B cell (primary cell): ENCODE measurements at places on chromosomes 6 and 20. TPM values are rescaled to one million over a fixed set of nuclear protein-coding genes. Genes with fewer than 3 reads are reported as not detected.
A peak's percentile ranks its signal among the peaks of the same experiment; 100 is the strongest.

GRCh38 chr6:41439524-41440418 lies 104.4 kb downstream of the NCR2 start:
- DNase-seq, result peak; percentile 79

DNA sequence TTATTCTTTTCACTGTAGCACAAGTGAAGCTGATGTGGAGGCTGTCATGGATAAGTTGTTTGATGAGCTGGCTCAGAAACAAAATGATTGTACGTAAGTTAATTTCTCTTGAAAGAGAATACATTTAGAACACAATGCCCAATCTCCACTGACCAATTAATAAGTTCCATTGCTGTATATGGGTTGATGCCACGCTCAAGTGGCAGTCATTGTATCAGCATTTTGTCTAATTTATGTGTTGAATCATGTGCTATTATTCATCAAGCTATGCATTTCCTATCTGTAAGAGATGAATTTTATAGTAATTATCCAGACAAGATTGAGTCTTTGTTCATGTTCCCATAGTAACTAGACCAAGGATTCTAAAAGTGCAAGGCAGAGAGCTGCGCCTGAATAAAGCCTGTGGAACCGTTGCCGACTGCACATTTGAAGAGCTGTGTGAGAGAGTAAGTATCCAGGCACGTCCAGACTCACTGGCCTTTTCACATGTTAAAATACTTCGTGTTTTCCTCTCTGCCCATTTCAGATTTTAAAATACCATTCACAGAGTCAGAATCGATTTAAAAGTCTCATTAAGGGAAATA lies 83.8 kb upstream of the FOXO3 start:
- no peak for DNase-seq

DNA sequence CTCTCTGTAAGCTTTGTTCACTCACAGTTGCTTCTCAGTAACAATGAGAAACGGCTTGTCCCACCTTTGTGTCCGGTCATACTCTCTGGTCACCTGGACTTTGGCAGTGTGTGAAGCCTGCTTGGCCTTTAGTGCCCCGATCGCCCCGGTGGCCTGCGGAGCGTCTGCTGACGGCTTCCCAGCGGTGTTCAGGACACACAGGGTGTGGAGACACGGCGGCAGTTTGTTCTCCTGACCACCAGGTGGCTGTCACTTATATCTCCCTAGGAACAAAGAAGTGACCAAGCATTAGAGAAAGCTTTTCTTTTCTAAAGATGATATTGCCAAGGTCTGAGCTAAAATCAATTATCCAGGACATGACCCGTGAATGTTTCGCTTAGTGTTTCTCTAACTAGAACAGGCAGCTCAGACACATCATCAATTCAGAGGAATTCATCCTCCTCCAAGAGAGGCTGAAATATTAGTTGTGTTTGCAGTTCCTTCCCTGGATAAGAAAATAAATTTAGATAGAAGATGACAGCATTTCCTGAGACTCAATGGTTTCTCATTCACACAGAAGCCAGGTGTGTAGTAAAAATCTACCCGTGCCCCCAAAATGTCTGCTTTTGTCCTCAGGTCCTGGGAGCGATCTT lies 167.4 kb upstream of the THBS2 start:
- no peak for DNase-seq

DNA sequence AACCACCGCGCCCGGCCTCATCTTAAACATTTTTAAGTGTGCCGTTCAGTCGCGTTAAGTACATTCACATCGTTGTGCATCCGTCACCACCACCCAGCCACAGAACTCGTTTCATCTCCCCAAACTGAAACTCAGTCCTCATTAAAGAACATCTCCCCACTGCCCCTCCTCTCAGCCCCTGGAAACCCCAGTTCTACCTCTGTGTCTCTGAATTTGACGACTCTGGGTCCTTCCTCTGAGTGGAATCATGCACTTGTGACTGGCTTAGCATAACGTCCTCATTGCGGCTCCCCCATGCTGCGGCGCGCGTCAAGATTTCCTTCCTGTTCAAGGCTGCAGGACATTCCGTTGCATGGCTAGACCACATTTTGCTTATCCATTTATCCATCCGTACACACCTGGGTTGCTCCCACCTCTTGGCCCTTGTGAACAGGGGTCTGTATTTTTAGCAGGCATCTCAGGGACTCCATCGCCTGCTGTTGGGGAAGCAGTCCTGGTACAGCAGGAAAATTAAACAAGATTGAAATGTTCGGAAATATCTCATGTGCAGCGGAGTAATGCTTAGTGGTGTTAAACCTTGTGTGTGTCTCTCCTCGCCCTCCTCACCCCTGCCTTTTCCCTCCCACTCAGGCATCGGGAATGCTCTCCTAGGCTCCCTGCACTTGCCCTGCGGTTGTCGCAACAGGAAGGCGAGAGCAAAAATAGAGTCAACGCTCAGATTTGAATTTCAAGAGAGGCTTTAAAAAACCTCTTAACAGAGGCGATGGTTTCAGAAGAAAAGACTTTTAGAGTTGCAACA lies 127.9 kb downstream of the PXDC1 start:
- DNase-seq, result no peak

Gene OXT
- 1.4 and 1.7 TPM in 2 replicates for total RNA-seq

- DNase-seq, result no peak
Measured at GRCh38 chr6:135240711-135241110, 59.6 kb downstream of the MYB start.

Gene SPINT4
- total RNA-seq, result not detected in 2 replicates

Gene LRRC73
- total RNA-seq, result 0.99 and 1.2 TPM in 2 replicates

- no peak for DNase-seq
Measured at GRCh38 chr6:44622555-44622954, 235.0 kb downstream of the CDC5L start.

Gene LY6G6D
- total RNA-seq, result not detected in 2 replicates

DNA sequence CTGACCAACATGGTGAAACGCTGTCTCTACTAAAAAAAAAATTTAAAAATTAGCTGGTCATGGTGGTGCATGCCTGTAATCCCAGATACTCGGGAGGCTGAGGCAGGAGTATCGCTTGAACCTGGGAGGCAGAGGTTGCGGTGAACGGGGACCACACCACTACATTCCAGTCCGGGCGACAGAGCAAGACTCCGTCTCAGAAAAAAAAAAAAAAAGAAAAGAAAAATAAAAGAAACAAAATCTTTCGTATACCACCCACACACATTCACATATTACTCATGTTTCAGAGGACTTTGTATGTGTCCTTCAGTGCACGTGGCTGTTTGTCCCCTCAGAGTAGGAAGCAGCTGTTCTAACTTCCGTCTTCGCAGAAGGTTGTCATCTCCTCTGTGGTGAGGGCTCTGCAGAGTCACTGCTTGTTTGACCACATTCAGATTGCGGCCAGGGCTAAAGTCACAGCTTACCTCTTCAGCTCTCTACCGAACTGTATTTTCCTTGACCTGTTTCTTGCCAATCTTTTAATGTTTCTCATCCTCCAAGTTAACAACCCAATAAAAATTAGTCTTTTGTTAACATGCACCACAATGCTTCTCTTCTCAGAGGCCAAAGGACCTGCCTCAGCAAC lies 36.6 kb upstream of the HIVEP1 start:
- peak; percentile 61 for DNase-seq

DNA sequence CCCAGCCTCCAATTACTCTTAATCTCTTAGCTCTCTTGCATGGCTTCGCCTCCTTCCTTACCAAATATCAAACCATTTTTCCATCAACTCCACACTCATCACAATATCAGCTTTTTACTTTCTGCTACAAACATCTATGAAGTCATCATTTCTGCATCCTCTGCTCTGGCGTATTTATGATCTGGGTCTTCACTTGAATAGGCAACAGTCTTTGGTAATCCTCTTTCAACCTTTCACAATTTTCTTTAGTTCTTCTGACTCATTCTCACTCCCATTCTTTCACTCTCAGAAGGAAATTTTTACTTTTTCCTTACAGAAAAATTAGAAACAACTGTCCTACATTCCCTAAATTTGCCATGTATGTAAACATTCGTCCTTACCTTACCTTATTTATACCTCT lies 522.4 kb downstream of the HDGFL1 start:
- no peak for DNase-seq

Gene PLTP
- 1.4 and 1.7 TPM in 2 replicates for total RNA-seq

Gene LAMP5
- 0.15 and 0.17 TPM in 2 replicates for total RNA-seq

DNA sequence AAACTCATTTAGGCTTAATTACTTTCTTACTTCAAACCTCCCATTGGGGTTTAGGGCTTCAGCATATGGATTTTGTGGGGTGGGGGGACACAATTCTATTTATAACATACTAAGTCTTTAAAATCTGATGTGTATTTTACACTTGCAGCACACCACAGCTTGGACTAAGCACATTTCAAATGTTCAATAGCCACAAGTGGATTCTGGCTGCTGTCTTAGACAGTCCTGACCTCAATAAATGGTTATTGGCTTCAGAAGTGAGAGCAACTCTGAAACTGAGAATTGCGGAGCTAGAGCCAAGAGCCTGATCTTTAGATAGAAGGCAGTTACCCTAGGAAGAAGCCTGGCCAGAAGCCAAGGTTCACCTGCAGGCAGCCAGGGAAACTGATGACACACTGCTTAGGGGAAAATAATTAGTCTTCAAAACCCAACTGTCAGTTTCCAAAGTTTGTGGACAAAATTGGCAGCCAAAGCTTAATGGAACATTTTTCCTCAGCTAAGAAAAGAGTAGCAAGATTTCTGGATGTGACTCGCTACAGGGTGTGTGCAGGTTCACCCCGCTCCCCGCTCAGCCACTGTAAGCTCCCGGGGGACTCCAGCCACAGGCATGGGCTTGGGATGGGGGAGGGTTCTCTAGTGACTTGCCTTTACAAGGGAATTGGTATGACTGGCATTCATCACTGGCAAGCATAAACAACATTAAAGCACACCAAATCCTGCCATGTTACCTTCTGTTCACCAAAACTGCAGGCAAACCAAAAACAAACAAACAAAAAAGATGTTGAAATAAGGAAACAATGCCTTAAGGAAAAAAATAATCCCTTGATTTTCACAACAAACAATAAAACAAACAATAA lies 219.8 kb downstream of the TFAP2A start:
- DNase-seq, result no peak

DNA sequence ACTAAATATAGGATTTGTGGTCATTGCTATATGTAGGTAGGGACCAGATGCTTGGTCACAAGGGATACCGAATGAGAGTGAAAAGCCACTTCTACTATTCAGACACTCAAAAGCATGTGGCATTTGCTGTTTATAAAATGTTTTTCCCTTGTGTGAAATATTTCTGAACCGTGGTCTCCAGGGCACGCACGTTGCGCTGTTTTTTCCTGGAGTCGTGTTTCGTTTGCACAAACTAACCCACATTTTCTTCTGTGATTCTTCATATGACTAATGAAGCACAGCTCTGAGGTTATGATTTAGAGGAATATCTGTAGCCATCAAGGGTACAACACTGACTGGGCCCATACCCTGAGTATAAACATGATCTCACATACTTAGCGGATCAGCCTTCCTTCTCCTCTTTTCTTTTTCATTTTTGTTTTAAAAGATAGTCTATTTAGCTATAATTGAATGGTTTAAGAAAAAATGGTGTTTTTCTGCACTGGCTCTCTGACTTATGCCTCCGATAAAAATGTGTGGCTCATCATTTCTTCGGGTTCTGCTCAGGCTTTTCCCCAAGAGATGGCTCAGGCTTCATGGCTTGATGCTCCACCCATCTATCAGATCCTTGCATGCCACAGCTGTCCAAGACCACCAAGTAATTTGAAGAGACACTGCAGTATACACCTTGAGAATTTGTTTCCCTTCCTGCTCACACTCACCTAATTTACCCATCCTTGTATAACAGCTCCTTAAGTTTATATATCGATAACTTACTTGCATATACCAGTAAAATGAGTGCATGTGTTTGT lies 59.9 kb upstream of the HBS1L start:
- no peak for DNase-seq

Gene ADGB
- total RNA-seq, result not detected in 2 replicates

GRCh38 chr6:128422871-128423270 lies 97.5 kb downstream of the PTPRK start:
- DNase-seq, result no peak

- no peak for DNase-seq
Measured at GRCh38 chr6:132259070-132259469, 142.2 kb downstream of the MOXD1 start.
